Left lung (tissue), 14 donors: ENCODE measurements at places on chromosomes 4 and X. TPM values are rescaled to one million over a fixed set of nuclear protein-coding genes. Genes with fewer than 3 reads are reported as not detected.
A peak's percentile ranks its signal among the peaks of the same experiment; 100 is the strongest.

DNA sequence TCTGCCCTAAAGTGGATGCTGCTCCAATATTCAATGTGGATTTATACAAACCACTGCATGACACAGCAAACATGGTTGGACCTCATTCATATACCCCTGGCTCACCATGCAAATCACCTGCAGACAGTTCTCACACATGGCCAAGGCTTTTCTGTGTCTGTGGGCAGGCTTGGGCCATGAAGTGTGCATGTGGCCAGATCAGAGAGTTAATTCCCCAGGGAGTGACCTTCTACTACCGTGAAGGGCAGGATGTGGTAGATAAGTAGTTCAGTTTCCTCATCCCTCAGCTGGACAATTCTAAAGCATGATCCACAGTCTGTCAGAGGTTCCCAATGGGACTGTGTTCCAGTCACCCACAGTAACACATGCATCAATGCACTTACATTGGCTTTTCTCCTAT is 24.6 kb upstream of the BCLAF3 start:
- no peak for DNase-seq

AFP gene
- polyA plus RNA-seq, result 2.5 TPM

DNA sequence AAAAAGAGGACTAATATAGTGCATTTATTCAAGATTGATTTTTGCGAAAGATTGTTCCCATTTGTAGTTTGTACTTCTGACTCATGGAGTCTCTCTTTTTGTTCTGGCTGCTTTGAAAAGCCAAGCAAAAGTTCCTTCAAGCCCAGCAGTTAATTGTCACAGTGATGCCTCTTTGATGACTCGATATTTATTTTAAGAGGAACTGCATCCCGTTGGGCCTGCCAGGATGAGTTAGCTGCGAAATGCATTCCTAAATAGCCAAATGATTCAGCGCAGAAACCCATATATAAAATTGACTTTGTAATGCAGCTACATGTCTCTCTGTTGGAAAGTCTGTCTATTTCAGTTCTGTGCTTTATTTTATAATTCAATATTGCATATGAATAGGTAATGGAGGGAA is 295.1 kb downstream of the GBA3 start:
- DNase-seq, result no peak

DNA sequence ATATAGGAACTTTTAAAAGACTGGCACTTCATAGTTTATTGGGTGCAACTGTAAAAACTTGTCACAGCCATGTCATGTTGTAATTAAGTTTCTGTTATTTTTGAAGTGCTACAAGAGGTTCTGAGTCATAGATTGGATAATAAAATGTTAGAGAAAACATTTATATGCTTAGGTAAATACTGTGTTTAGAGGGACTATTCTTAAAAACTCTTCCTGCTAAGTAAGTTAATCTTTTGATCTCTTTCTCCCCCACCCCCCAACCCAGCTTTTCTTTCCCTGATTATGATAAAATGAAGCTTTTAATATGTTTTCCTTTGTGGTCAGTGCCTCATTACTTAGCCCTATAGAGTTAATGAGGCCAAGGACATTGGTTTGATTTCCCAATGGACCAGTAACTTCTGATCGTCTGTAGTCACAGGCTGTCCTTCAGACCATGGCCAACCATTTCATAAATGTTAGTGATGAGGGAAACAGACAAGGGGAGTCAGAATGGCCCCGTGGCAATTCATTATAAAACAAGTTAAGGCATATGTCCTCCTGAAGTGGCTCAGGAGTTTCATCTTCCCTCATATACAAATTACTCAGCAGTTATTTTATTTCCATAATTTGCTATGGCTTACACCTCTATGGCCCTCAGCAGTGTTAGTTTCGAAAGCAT is 3.9 kb upstream of the PDLIM5 start:
- DNase-seq, result no peak

IL2 gene
- polyA plus RNA-seq, result not detected

- no peak for DNase-seq
Observed at GRCh38 chr4:85738721-85739120, 263.8 kb downstream of the ARHGAP24 start.

GRCh38 chr4:16669036-16669435 is 229.4 kb downstream of the LDB2 start:
- DNase-seq, result no peak

DCAF4L1 gene
- polyA plus RNA-seq, result 0.33 TPM

- no peak for DNase-seq
Observed at GRCh38 chr4:112509243-112510141, 6.5 kb downstream of the NEUROG2 start.

DNA sequence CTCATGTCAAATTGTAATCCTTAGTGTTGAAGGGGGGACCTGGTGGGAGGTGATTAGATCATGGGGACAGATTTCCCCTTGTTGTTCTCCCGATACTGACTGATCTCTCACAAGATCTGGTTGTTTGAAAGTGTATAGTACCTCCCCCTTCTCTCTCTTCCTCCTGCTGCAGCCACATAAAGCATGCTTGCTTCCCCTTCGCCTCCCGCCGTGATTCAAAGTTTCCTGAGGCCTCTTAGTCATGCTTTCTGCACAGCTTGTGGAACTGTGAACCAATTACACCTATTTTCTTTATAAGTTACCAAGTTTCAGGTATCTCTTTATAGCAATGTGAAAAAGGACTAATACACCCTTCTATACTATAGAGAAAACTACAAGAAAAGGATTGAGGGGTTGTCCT is 1170.5 kb upstream of the AGA start:
- no peak for DNase-seq

DNA sequence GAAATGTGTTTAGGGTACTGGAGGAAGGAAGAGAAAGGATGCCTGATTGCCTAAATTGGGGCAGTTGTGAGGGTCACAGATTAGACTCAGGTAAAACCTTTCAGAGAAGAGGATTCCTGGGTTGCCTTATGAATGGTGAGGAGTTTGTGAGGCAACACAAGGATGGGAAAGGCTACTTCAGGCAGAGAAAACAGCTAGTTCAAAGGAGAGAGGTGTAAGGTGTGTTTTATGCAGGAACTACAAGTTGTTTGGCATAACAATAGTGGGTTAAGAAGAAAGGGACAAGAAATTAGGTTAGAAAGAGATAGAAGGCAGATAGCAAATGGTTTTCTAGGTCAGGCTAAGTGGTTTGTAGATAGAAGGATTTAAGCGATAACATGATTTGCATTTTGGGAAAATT is 75.1 kb upstream of the PGRMC2 start:
- DNase-seq, result no peak

- DNase-seq, result no peak
Observed at GRCh38 chr4:121360495-121360894, 20.3 kb downstream of the QRFPR start.

DNA sequence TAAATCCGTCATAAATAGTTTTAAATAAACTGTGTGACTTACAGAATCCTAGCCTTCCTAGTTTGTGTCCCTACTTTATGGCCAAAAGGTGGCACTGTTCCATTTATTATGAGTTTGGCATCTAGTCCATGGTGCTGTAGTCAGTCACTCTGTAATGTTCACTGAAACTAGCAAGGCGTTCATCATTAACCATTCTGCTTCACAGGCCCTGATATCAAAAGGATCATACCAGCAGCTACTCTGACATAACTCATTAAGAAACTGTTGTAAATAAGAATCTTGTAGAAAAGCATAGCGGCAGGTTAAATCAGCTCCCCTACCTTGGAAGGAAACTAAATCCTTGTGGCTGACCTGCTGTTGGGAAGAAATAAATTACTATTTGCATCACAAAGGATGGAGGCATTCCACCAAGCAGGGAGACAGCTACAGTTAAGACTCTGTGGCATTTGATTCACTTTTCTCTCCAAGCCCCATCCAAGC is 919.6 kb upstream of the DIAPH2 start:
- DNase-seq, result peak; percentile 57

- DNase-seq, result no peak
Observed at GRCh38 chrX:155179346-155179997, 36.8 kb upstream of the VBP1 start.

- peak; percentile 92 for DNase-seq
Observed at GRCh38 chr4:186029571-186030398, 39.2 kb upstream of the TLR3 start.

- no peak for DNase-seq
Observed at GRCh38 chr4:18180122-18180521, 158.6 kb upstream of the LCORL start.

DNA sequence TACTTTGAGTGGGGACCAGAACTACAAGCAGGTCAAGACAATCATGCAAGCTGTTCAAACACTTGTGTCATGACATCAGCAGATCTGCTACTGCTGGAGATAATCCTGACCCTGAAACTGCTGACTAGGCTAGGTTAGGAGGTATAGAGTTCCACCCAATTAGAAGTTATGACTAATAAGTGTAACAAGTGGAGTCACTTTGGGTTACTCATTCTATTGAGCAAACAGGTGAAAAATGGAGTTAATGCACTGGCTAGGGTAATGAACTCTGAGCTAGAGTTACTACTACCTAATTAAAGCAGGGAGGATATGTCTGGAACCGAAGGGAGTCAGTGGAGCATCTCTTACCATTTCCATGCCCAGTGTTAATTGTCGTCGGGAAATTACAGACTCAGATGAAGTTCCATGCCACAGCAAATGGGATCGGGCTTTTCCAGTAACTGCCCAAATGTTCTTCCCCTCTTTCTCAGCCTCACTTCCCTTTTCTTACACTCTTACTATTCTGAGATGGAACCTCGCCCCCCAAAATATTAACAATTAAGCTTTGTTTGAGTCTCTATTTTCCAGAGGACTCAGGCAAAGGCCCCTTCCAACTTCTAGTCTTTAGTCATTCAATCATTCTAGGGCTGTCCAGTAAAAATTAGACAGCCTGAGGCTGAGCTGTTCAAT is 19.8 kb upstream of the MANBA start:
- DNase-seq, result no peak

TMEM156 gene
- polyA plus RNA-seq, result 1.8 TPM

DNA sequence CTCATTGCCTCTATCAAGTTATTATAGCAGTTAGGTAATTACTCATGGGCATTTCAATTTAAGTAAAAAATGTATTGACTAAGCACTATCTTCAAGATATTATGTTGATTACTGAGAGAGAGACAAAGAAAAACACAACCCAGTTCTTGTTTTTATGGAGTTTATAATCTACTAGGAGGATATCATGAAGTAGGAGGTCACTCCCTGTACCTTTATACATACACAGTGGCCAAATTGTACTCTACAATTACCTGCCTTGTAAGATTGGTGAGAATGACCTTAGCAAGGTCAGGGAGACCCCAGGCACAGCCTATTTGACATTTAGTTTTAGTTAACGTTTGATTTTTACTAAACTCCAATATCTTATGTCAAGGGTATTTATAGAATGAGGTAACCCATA is 5.5 kb downstream of the HPGD start:
- DNase-seq, result no peak

GPRIN3 gene
- polyA plus RNA-seq, result 1.7 TPM

IL3RA gene
- polyA plus RNA-seq, result 25.6 TPM

NFXL1 gene
- 31.6 TPM for polyA plus RNA-seq

GRCh38 chr4:73068491-73069337 is 802 bp downstream of the COX18 start:
- peak; percentile 35 for DNase-seq

DNA sequence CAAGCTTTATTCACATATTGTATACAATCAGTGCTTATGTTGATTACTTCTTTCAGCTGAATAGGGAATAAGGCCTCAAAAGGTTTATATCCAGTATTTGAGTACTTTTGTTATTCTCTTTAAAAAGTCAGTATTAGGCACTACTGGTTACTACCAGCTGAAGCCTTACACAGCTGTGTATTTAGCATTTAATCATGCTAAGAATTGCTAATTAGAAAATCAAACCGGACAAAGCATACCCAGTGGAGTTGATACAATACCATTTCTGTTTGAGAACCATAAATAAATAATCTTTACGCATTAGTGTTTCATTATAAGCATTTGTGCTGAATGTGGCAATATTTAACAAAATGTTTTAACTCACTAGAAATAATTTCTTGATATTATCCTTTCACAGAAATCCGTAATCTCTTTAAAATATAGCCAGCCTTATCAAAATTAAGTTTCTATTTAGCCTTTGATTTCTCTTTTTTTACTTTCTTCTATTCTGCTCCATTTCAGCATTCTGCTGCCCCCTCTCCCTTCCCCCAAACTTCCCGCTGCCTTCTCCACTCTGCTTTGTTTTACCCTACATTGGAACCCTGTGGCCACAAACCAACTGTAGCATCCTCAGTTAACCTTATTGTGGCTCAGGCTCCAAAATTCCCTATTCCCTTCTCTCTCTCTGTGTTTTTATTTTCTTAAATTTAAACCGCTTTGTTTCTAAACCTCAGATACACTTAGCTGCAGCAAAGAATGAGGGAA is 37.8 kb downstream of the UGT8 start:
- no peak for DNase-seq

- no peak for DNase-seq
Observed at GRCh38 chr4:80386281-80386886, 50.9 kb downstream of the CFAP299 start.

SLC25A4 gene
- polyA plus RNA-seq, result 11.3 TPM

SHISA3 gene
- 41.0 TPM for polyA plus RNA-seq

DNA sequence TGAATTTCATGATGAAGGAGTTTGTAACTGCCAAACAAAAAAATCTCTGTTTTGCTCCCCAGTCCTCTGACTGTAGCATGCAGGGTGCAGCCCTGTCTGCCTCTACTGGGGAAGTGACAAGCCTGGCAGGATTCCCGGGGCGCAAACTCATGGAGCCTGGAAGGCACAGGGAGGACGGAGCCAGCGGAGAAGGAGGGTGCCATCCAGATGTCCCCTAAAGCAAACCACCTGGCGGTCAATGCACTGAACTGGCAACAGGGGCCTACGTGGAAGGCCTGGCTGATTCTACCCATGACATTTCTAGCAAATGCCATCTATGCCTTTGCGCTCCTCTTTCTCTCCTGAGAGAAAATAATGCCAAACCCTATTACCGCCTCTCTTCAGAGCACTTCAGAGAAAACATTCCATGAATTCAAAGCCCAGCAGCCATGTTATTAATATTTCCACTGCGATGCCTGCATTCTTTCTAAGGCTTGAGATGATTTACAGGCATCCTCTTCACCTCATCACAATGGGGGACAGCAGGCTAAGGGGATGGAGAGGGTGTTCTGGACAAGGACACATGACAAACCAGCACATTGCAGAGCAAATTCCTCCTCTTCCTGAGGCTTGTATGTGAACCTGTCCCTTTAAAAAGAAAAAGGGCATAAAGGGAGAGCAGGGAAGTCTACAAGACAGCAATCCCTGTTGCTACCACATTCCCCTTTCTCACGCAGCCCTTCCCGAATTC is 329.3 kb upstream of the NOCT start:
- DNase-seq, result no peak

HTRA3 gene
- 9.7 TPM for polyA plus RNA-seq

DNA sequence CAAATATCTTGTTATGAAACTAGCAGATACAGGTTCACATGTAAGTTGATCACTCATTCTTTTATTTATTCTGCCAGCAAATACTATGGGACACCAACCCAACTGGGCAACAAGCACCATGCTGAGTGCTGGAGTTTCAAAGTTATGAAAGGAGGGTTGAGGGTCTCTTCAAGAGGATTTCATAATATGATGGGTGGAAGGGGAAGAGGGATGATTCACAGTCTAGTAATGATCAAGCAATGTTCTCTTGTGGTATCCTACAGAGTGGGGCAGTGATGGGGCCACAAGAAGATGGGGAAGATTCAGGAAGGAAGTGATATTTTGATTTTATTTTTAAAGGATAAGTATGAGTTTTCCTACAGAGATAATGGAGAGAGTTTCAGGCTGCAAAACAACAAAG is 46.2 kb upstream of the TXK start:
- DNase-seq, result no peak
